Stimulated activated CD4-positive, alpha-beta T cell treated with anti-CD3 and anti-CD28 coated beads, Interleukin-2, amount 100 ng/mL, for 4 hours (primary cell): ENCODE measurements at places on chromosomes 16 and 17.
A peak's percentile ranks its signal among the peaks of the same experiment; 100 is the strongest.

DNA sequence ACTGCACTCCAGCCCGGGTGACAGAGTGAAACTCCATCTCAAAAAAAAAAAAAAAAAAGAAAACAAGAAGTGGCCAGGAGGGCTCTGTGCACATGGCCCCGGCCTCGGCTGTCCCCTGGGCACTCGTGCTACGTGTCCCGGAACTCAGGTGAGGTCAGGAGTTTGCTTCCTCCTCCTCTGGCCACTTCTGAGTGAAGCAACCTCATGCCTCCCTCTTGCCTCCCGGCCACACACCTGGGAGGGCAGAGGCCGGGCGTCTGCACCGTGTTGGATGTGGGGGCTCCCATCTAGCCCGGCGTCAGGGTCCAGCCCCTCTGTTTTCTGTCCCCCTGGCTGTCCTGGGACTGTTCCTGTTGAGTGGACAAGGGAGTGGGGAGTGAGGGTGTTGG, 22.2 kb downstream of the ASPSCR1 start:
- DNase-seq, result no peak

DNA sequence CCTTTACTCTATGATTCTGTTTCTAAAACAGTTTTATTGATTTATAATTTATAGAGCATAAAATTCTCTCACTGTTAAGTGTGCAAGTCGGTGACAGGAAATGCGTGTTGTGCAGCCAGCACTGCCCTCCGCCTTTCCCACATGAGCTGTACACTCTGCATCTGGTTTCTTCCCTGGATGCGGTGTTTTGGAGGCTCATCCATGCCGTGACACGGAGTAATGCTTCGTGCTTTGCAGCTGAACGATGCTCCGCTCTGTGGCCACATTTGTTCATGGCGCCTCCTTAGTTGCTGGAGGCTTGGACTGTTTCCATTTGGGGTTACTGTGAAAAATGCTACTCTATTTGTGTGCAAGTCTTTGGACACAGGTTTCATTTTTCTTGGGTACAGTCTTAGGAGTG, 7.2 kb upstream of the IGFALS start:
- DNase-seq, result no peak

- peak; percentile 55 for DNase-seq
Measured at GRCh38 chr16:85556456-85557082, 56.6 kb upstream of the GSE1 start.

DNA sequence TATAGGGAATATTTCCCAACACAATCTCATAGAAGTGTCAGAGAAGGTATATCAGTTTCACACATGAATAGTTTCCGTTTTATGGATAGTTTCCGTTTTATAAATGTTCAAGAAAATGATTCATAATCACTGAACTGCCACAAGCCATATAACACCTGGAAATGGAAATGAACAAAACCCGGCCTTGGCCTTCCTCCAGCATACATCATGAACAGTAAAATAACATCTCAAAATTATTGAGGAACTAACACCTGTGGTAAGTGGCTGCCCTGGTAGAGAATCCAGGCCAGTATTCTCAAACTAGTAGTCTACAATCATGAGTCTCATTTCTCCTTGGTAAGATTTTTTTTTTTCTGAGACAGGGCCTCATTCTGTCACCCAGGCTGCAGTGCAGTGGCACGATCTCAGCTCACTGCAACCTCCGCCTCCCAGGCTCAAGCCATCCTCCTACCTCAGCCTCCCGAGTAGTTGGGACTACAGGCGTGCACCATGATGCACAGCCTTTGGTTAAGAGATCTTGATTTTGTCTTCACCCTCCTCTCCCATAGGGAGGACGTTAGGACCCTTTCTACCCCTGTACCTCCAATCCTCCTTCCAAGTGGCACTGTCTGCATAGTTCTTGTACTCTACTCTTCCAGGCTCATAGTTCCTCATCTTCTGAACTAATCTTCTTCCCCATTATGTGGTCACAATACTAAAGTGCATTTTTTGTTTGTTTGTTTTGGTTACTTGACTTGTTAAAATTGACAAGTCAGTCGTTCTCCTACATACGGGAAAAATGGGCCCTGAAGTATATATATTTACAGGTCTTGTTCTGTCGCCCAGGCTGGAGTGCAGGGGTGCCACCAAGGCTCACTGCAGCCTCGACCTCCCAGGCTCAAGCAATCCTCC, 15.0 kb upstream of the RGS9 start:
- no peak for DNase-seq

GRCh38 chr17:49894761-49895160, 46.9 kb upstream of the TAC4 start:
- no peak for DNase-seq

- no peak for DNase-seq
Measured at GRCh38 chr16:83698964-83699363, 108.8 kb upstream of the HSBP1 start.
